Activated naive CD8-positive, alpha-beta T cell treated with anti-CD3 and anti-CD28 coated beads, Interleukin-2, amount 50 U/mL, for 24 hours (primary cell): ENCODE measurements at places on chromosomes 2 and 18.

GRCh38 chr2:120224256-120224655, 1.1 kb upstream of the TMEM185B start:
- DNase-seq: no peak
- peaks cover 26% of the 10 kb centered on the region for H3K36me3 ChIP-seq
- peak overlapping the region; percentile 77 for H3K4me3 ChIP-seq
- peaks cover 3% of the 10 kb centered on the region for H3K27me3 ChIP-seq

DNA sequence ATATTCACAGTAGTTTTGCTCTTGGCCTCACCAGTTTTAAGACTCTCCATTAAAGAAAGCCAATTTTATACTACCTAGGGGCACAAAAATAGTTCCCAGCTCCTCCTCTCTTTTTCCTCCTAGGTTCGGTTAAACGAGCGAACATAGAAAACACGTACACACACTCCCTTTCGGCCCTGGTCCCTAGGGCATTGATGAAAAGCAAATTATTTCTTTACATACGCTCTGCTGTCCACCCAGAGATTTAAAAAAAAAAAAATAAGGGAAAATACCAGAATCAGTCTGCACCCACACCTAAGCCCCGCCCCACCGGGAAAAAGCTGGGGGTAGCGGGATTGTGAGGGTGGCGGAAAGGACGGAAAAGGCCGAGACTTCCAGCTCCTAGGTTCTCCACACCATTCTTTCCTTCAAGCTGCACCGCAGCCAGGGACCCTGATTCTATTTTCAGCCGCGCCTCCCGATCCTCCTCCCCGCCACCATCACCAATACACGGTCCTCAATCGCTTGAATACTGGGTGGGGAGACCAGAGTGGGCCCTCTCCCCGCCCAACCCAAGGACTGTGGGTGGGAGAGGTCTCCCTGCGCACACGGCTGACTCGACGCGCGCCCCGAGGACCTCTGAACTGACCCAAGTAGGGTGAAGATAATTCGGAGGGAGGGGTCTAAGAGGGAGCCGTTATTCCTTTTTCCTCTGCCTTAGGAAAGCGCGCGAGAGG, 769 bp downstream of the ATF2 start:
- H3K27ac ChIP-seq: peak overlapping the region; percentile 96
- peak overlapping the region; percentile 98 for H3K4me3 ChIP-seq
- peak; percentile 38 for DNase-seq

DNA sequence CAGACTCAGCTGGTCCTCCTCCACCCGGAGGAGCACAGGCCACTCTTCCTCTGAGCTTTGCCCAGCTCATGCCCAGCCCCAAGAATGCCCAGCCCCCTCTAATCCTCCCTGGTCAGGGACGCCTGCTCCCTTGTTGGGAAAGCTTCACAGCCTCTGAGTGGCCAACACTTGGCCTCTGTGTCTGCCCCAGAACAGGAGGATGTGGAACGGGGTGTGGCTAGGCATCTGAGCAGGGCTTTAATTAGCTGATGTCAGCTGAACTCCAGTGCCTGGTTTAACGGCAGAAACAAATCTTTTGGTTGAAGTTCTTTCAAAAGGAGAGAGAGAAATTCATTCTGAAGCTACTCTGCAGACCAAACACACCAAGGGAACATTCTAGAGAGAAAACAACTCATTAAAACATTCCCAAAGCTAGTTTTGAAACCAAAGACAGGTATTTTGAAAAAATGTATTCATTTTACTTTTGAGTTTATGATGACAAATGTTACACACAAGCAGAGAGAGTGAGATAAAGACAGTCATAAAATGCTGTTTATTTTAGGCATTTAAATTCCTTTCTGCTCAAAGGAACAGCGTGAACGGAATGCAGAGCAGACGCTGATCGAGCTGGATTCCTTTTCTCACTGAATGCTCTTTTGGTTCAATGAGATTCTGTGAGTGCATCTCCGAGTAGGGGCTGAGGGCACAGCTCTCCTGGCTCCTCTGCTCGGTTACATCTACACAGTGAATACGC, 63.8 kb downstream of the RTP5 start:
- peaks cover 4% of the 10 kb centered on the region for H3K4me1 ChIP-seq
- no peak for DNase-seq
- H3K4me3 ChIP-seq: no peak overlapping the region
- H3K27me3 ChIP-seq: no peaks in the 10 kb centered on the region

- no peaks in the 10 kb centered on the region for H3K27me3 ChIP-seq
- DNase-seq: no peak
- no peak overlapping the region for H3K4me3 ChIP-seq
- H3K4me1 ChIP-seq: no peaks in the 10 kb centered on the region
- H3K27ac ChIP-seq: no peak overlapping the region
- peaks cover 85% of the 10 kb centered on the region for H3K36me3 ChIP-seq
These were observed 55.7 kb downstream of the CTDP1 start for GRCh38 chr18:79735071-79735980.

DNA sequence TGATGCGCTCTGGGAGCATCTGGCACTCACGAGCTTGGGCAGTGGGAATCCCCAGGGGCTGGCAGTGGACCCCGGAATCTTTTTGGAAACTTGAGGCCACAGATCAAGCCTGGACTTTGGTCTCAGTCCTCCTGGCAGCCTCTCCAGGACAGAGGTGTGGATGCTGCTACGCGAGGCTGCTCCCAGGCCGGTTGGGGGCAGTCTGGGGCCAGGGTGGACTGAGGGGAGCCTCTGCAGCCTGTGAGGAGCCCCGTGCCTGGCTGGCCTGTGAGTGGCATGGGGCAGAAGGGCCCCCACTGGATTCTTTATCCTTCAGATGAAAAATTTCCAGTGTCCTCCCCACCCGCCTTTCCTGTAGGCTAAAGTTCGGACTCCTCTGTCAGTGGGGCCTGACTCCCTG, 12.7 kb upstream of the DES start:
- H3K27me3 ChIP-seq: peaks cover 5% of the 10 kb centered on the region
- DNase-seq: no peak
- H3K4me1 ChIP-seq: no peaks in the 10 kb centered on the region
- H3K4me3 ChIP-seq: no peak overlapping the region

DNA sequence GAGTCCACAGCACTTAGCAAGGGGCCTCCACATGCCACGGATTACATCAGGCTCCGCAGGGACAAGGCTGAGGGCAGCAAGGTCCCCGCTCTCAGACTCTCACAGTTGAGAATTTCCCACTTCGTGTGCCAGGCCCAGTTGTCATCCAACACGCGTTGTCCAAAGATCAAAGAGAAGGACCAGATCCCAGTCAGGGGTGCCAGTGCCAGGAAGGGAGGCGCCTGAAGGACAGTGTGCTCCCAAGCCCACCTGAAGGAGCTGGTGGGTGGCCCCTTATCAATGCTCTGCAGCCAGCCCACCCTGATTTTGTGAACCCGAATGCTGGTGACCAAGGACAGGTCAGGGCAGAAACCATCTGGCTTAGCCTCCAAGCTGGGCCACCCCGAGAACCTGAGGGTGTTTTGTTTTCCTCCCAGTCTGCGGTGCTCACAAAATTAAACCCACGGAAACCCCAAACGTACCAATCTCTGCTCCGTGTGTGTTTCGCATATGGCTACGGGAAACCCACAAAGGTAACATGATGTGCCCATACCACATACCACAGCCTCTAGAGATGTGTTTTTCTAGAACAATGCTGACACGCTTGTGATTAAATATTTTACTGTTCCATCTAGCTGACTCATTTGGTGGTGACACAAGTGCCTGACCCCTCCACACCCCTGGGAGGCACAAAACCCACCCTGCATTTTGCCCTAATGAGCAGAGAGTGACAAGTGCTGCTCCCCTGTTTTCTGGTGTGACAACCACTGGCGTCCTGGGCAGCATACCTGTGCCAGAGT, 24.5 kb downstream of the CRACDL start:
- H3K4me1 ChIP-seq: peaks cover 35% of the 10 kb centered on the region
- no peak overlapping the region for H3K4me3 ChIP-seq
- peaks cover 25% of the 10 kb centered on the region for H3K27me3 ChIP-seq
- no peak for DNase-seq

DNA sequence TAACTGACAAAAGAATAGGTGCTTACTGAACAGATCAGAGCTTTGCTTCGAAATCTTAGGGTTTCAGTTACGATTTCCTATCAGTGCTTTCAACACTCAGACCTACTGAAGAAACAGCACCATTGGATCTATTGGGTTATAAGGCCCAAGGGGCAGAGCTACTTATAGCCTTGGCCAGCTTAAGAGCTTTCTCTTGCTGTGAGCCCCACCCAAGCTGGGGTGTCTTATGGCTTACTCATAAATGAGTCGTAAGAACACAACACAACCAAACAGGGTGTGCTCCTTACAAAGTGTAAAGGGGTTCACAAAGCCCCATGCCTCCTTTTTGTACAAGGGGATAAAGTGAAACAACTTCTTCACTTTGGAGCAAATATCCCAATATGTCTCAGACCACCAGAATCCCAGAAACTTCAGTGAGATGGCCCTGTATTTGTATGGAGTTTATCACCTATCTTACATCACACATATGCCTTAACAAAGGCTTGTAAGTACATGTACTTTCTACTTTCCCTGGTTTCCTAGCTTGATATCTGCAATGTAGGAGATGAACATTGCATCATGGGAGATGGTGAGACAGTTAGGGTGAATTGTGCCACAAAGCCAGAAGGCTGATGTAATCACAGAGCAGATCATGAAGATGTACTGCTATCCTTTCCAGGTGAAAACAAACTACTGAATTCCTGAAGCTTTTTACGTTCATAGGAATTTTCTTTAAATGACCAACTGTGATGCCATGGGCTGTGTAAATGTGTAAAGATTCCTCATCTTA, 115.5 kb upstream of the GLI2 start:
- no peak overlapping the region for H3K4me3 ChIP-seq
- no peaks in the 10 kb centered on the region for H3K36me3 ChIP-seq
- no peak overlapping the region for H3K27ac ChIP-seq
- DNase-seq: no peak
- no peaks in the 10 kb centered on the region for H3K4me1 ChIP-seq

DNA sequence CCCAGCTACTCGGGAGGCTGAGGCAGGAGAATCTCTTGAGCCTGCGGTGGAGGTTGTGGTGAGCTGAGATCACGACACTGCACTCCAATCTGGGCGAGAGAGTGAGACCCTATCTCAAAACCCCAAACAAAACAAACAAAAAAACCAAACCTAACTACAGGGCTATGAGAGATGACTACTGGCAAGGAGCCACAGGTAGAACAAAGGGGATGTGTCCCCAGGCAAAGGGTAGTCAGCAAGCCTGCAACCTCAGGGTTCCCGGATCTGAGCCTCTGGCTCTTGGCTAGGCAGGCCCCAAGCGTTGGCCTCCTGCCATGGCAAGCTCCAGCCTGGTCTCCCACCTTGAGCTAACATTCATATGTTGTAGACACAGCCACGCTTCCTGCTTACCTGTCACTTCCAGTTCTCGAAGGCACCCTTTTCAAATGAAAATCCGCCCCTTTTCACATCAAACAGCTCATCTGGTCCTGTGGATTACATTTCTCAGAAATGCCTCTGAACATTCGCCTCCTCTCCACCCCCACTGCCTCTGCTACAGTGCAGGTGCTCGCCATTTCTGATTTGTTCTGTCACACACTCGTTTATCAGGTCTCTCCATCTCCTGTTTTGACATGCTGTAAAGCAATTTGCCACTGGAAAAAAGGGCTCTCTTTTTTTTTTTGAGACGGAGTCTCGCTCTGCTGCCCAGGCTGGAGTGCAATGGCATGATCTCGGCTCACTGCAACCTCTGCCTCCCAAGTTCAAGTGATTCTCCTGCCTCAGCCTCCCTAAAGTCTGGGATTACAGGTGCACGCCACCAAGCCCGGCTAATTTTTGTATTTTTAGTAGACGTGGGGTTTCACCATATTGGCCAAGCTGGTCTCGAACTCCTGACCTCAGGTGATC, 13.1 kb upstream of the ACTR3 start:
- no peaks in the 10 kb centered on the region for H3K27me3 ChIP-seq
- peak; percentile 60 for DNase-seq
- H3K4me1 ChIP-seq: peaks cover 31% of the 10 kb centered on the region
- H3K27ac ChIP-seq: peak overlapping the region; percentile 73
- H3K4me3 ChIP-seq: peak overlapping the region; percentile 27
- H3K36me3 ChIP-seq: peaks cover 2% of the 10 kb centered on the region

- no peaks in the 10 kb centered on the region for H3K36me3 ChIP-seq
- H3K4me3 ChIP-seq: no peak overlapping the region
- peaks cover 13% of the 10 kb centered on the region for H3K27me3 ChIP-seq
- H3K27ac ChIP-seq: no peak overlapping the region
- no peak for DNase-seq
These were observed 99.4 kb upstream of the ARL5A start for GRCh38 chr2:151927501-151928221.

GRCh38 chr2:214631406-214631805, 178.1 kb downstream of the BARD1 start:
- H3K4me1 ChIP-seq: no peaks in the 10 kb centered on the region
- H3K36me3 ChIP-seq: no peaks in the 10 kb centered on the region
- no peak overlapping the region for H3K4me3 ChIP-seq
- no peaks in the 10 kb centered on the region for H3K27me3 ChIP-seq
- DNase-seq: no peak

- no peak for DNase-seq
- H3K27me3 ChIP-seq: peaks cover 2% of the 10 kb centered on the region
- H3K4me3 ChIP-seq: no peak overlapping the region
- no peaks in the 10 kb centered on the region for H3K4me1 ChIP-seq
- no peak overlapping the region for H3K27ac ChIP-seq
- no peaks in the 10 kb centered on the region for H3K36me3 ChIP-seq
These were observed 25.5 kb upstream of the VIT start for GRCh38 chr2:36670881-36671595.

- H3K36me3 ChIP-seq: no peaks in the 10 kb centered on the region
- H3K4me3 ChIP-seq: no peak overlapping the region
- peaks cover 17% of the 10 kb centered on the region for H3K4me1 ChIP-seq
- H3K27ac ChIP-seq: no peak overlapping the region
- no peaks in the 10 kb centered on the region for H3K27me3 ChIP-seq
These were observed 110.5 kb downstream of the GATA6 start for GRCh38 chr18:22279741-22280452.

GRCh38 chr2:227163998-227164762, at the start of the genes COL4A3 and COL4A4:
Gene COL4A3 (plus strand): TSS chr2:227164624. CDS start chr2:227164727, 103 bp downstream.
Gene COL4A4 (minus strand): TSS chr2:227164205. CDS start chr2:227147483, 16,722 bp downstream.
- peak within 1 kb of the TSS; percentile 45 for H3K4me3 ChIP-seq
- no peaks in the 10 kb centered on the region for H3K36me3 ChIP-seq

GRCh38 chr2:218988650-218989049, 3.7 kb upstream of the FEV start:
- H3K36me3 ChIP-seq: no peaks in the 10 kb centered on the region
- H3K27ac ChIP-seq: no peak overlapping the region
- peaks cover 7% of the 10 kb centered on the region for H3K4me1 ChIP-seq
- DNase-seq: no peak

GRCh38 chr2:31131871-31132270, 6.4 kb downstream of the GALNT14 start:
- H3K4me3 ChIP-seq: no peak overlapping the region
- H3K27ac ChIP-seq: no peak overlapping the region
- no peak for DNase-seq

DNA sequence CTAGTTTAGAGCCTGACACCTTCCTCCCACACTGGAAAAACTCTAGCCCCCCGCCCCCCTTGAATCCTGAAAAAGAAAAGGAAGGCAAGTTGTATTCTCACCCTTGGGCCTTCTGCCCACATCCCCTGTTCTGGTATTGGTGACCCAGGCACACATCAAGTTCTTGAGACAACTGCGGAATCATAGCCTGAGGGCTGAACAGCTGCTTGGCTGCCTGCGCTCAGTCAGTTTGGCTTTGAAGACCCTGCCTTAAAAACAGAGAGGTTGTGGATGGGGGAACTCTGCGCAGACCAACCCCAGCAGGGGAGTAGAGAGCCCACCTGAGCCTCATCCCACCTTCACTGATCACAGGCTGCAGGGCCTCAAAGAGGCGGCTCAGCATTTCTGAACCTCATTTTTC, 229.2 kb downstream of the ANAPC1 start:
- H3K4me1 ChIP-seq: no peaks in the 10 kb centered on the region
- no peaks in the 10 kb centered on the region for H3K36me3 ChIP-seq
- peaks cover 9% of the 10 kb centered on the region for H3K27me3 ChIP-seq
